ENCODE measurements at places on chromosomes 12 and 14.

DNA sequence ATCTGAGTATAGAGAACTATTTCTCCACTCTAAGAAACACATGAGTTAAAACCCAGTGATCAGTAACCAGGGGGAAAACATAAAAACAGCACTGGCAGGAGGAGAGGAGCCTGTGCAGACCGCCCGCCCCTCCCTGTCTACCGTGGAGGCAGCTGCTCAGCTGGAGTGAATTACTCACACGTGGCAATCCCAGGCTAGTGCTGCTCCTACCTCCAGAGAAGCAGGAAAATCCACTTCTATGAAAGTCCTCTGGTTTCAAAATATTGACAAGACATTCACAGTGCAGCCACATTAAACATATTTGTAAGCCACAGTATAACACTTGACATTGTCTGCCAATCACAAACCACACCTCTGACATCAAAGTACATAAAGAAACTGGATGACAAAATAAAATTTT lies 16.7 kb downstream of the TMEM132D start:
- DNase-seq: no peak

GRCh38 chr12:78037707-78038106 lies 207.0 kb downstream of the NAV3 start:
- DNase-seq: no peak

DNA sequence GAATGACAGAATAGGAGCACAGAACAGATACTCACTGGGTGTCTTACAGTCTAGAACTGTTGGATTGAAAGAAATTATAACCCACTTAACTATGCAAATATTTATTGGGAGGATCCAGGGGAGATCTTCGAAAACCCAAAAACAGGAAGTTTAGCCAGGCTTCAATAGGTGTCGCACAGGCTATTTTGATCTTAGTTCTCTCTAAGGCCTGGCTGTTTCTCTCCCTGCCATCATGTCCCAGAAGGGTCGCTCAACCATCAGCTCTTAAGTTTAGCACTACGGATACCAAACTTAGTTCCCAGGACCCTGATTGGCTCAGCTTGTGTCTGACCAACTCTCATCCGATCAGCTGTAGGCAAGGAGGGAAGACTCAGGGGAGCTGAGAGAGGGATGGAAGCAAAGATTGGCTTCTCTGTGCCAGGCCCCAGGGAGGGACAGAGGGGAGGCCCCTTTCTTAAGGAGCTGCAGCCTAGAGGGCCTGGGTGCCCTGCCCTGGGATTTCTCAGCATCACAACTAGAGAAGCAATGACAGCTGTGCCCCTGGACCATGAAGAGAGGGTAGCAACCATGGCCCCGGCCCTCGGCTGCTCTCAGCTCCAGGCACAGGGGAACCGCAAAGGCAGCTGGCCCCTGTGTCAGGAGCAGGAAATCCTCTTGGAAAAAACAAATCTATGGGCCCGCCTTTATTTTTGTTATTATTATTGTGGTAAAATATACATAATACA lies 13.5 kb downstream of the PHETA1 start:
- no peak for DNase-seq

- no peak for DNase-seq
These were observed 1.6 kb upstream of the AQP6 start for GRCh38 chr12:49971141-49971540.

DNA sequence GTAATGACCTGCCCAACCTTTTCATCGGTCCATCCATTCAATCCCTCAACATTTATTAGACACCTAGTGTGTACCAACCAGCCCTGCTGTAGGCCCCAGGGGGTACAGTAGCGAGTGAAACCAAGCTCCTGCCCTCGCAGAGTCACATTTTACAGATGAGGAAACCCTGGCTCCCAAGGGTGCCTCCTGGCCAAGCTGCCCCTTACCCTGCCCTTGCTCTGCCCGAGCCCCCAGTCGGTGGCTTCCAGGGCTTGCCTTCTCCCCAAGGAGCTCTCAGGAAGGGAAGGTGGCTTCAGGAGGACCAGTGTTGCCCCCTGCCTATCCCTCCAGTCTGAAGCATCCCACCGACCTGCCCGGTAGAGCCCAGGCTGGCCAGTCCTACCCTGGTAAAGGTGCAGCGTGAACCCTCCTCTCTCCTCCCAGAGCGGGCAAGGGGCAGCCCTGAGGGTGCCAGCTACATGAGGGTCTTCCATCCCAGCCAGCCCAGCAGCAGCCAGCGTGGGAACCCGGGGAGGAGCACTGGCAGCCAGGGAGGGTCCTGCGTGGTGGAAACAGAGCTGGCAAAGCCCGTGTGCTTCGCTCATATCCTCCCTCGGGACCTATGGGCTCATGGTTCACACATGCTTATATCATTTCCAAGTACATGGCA lies 670 bp upstream of the BEGAIN start:
- no peak for DNase-seq

DNA sequence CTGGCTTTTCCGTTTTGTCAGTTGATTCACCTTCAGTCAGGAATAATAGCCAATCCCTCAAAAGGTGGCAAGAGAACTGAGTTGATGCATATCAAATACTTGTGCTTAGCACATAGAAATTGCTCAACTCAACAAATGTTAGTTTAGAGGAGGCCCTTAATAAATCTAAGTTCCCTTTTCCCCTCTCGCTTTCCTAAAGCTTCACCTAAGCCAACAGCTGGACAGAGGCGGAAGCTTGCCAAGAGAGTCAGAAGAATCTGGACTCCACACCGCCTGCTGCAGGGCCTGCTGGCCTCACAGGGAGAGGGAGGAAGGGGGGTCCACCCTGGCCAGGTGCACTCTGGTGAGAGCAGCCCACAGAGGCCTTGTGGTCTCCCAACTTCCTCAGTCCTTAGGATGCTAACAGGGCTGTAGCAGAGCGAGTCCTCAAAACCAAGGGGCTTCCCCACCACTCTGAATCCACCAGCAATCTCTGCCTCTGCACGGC lies 213.1 kb downstream of the CHST11 start:
- no peak for DNase-seq

DNA sequence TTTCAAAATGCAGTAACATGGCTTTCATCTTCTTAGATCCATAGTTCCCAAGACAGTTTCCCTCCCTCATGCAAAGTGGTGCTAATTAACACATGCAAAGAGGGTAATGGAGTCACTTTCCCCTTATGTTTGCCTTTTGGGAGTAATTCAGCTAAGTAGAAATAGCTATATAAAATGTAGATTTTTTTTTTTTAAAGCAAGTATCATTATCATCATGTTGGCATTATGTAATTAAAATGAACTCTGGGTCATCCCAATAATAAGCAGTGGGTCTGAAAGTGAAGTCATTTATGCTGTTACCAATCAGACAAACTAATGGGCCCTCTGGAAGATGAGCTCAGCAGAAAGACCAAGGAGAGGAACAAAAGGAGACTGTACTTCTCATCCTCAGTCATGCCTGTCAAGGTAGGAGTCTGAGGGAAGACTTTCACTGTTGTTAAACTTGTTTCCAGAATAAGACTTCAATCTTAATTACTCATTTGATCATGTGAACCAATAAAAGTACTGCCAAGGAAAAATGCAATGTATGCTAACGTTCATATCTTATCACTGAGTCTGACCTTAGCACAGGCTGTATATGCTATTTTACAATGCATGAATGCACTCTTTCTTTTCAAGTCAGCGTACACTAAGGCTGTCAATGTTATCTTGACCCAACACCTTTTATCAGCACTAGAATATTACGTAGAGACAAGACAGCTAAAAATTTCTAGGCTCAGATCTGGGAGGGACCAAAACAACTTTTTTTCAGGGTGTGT lies 26.8 kb downstream of the AREL1 start:
- DNase-seq: no peak

- no peak for DNase-seq
These were observed 234.4 kb upstream of the PWP1 start for GRCh38 chr12:107451246-107451645.

DNA sequence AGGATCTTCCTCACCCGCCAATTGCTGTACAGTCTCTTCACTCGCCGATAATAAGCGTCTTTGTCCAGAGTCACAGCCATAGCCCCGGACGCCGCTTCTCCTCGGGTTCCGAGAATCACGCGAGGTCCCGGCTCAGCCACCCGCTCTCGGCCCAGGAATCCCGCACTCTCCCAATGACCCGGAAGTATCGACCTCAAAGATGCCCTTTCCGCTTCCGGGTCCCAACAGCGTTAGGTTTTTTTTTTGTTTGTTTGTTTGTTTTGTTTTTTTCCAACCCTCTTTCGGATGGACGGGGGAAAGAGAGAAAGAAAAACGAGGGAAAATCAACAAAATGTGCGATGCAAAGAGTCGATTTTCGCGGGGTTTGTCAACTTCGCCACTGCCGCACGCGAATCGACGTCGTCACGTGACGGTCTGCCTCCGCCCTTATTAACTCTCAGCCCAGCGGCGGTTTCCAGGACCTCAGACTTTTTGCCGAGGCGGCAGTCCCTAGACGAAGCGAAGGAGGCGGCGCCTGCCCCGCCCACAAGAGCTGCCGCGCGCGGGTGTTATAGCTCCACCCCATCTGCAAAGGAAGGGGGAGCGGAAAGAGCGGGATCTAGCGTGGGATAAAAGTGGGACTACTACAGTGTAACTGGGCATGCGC lies at the start of gene SUPT16H:
Gene SUPT16H, minus strand, starts transcription at position 172 of the 646 bp plus-strand sequence. Its CDS starts 92 bp downstream, at position 80.
- DNase-seq: peak; percentile 99

DNA sequence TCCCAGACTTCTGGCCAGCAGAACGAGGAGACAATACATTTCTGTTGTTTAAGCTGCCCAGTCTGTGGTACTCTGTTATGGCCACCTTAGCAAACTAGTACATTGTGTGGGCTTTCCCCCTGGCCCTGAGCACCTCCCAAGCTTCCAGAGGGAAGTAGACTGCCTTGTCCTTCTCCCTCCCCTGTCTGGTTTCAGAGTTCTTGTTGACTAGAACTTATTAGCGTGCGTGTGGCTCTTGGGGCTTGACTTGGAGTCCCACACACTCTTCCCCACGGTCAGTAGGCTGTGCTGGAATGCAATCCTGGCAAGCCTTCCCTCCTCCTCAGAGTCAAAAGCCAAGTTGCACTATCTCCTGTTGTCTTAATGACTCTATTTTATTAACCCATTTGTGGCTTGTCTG lies 27.7 kb downstream of the FBLN5 start:
- no peak for DNase-seq

- no peak for DNase-seq
These were observed 421.8 kb upstream of the PDE3A start for GRCh38 chr12:19946550-19946949.

DNA sequence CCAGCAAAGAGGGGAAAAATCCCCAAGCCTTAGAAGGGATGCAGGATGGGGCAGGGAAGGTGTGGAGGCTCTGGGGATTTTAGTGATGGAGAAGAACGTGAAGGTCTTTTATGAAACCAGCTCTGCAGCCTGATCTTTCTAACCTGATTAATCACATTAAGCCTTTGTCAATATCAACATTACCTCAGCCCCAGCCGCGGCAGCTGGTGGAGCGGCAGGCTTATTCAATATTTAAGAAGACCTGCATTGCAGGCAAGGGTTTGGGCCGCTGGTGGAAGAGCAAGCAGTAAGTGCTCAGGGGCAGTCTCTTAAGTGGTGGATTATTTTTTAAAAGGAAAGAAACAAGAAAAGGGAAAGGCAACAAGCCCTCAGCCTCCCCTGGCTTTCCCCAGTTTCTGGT lies 16.6 kb downstream of the RPH3A start:
- no peak for DNase-seq

DNA sequence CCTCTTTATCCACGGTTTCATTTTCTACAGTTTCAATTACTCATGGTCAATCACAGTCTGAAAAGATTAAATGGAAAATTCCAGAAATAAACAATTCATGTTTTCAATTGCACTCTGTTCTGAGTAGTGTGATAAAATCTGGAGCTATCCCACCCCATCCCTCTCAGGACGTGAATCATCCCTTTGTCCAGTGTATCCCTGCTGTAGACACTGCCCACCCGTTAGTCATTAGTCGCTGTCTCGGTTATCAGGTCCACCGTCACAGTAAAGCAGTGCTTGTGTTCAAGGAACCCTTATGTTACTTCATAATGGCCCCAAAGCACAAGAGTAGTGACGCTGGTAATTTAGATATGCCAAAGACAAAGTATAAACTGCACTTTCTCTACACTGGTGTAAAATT lies 141.0 kb upstream of the LMNTD1 start:
- no peak for DNase-seq

GRCh38 chr14:99224116-99224910 lies 47.7 kb downstream of the BCL11B start:
- peak; percentile 50 for DNase-seq

Measured in ELF-1 (cell line).